Fibroblast of skin of left biceps (primary cell): ENCODE measurements at places on chromosomes 6 and 20.

- DNase-seq, result no peak
These were observed 150.7 kb upstream of the LAMP5 start for GRCh38 chr20:9363673-9364072.

GRCh38 chr6:166900130-166900708 lies 56.1 kb downstream of the RNASET2 start:
- DNase-seq, result no peak

DNA sequence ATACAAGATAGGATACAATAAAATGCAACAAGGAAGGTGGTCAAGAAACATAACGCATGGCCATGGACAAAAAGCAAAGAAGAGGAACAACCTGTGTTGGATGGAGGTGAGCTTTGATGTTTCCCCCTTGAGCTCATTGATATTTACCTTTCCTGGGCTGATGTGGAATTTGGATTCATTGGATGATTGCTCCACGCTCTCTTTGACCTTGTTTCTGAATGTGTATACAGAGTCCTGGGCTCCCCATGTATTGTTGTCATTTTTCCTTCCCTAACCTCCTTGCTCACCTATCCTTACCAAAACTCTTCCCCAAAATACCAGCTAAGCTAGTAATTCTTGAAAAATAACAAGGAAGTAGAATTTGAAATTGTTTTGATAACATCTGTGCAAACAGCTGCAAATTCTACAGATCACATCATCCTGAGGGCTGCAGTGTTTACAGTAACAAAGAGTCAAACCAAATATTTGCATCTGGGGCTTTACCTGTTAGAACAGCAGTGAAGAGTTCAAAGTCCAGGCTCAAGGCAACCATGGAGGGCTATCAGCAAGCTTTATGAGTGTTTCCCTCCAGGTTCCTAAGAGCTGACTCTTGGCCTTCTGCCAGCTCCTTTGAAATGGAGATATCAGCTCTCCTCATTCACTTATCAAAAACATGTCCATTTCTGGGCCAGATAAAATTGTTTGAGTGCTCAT lies 214.3 kb upstream of the MARCKS start:
- no peak for DNase-seq

- DNase-seq, result no peak
These were observed 69.9 kb upstream of the STMND1 start for GRCh38 chr6:17031961-17032360.

GRCh38 chr6:109303164-109303563 lies 79.1 kb downstream of the CD164 start:
- DNase-seq, result no peak
